ENCODE measurements at places on chromosomes 4 and X.

- no peak for DNase-seq
These were observed 1958.7 kb upstream of the IGFBP7 start for GRCh38 chr4:59068722-59069418.

GRCh38 chr4:6423575-6423974 is 48.8 kb downstream of the PPP2R2C start:
- DNase-seq, result no peak

GRCh38 chr4:153246446-153247115 is 42.3 kb downstream of the TRIM2 start:
- no peak for DNase-seq

DNA sequence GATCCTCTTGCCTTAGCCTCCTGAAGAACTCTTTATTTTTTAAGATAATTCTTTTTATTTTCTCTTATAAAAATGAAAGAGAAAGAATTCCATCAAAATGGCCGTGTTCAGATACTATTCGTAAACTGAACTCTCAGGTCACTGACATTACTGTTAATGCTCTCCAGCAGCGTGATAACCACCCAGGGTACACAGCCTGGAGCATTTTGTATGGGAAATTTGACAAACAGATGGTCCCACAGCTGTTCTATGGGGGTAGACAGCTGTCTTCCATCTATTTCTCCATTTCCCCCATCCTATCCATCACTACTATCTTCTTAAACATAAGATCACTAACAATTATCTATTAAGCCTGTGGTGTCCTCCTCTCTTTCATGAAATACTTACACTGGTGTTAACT is 47.8 kb downstream of the SYNPO2 start:
- DNase-seq, result no peak

DNA sequence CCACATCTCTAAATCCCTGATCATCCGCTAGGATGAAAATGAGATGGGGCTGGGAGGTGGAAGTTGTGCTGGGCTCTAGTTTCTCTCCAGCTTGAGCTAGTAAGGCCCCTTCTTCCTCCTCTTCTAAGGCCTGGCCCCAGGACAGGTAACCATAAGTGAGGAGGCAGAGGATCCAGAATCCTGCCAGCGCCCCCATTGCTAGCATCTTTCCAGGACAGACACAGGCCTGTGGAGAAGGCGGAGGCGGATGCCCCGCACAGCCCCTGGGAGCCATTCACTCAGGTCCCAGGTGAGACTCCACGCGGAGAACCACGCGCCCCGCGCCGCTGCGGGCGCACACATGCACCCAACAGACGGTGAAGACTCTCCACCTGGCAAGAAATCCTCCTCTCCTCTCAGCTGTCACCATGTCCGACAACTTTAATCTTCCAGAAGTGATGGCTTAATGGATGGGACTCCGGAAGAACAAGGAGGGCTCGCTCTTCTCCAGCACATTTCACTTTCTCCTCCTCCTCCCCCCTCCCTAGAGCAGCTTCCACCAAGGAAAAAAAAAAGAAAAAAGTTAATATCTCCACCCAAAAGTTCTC is 793 bp downstream of the ARSJ start:
- no peak for DNase-seq

GRCh38 chrX:11739776-11740175 is 18.3 kb upstream of the MSL3 start:
- DNase-seq, result no peak

DNA sequence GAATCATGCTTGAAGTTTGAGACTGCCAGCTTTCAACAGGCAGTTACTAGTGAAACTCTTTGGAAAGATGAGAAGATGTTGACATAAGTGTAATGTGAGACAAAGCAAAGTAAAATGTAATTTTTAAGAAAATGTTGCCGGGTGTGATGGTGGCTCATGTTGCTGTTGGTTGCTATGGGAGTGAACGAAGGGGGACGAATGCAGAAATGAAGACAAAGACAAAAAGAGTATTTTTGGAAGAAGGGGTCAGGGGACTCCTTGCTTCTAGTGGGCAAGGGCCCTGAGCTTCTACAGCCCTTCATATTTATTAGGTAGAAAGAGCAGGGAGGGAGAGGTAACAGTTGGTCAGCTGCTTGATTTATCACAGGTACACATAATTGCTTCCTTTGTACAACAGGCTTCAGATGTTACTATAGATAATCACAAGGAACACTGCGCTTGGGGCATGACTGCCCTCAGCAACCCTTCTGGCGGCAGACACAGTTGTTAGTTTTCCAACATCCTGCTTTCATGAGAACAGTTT is 11.9 kb upstream of the UGDH start:
- peak; percentile 11 for DNase-seq

DNA sequence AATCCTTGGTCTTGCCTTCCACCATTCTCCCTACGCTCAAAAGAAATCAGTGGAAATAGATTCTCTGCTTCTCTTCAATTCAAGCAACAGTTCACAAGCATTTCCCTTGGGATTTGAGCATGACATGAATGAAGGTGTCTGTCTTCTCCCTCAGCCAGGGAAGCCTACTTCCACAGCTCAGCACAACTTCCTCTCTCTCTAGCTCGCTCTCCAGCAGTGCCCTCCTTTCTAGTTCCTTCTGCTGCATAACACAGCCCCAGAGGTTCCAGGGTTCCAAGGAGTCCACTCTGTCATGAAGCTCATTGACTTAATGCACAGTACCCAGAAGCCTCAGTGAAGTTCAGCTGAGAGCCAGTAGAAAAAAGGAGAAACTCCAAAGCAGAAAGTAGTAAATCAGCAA is 81.3 kb downstream of the PLS3 start:
- DNase-seq, result no peak

GRCh38 chr4:154490583-154491340 is 837 bp downstream of the DCHS2 start:
- DNase-seq, result no peak

GRCh38 chr4:79831701-79832514 is 241.1 kb downstream of the ANTXR2 start:
- no peak for DNase-seq

DNA sequence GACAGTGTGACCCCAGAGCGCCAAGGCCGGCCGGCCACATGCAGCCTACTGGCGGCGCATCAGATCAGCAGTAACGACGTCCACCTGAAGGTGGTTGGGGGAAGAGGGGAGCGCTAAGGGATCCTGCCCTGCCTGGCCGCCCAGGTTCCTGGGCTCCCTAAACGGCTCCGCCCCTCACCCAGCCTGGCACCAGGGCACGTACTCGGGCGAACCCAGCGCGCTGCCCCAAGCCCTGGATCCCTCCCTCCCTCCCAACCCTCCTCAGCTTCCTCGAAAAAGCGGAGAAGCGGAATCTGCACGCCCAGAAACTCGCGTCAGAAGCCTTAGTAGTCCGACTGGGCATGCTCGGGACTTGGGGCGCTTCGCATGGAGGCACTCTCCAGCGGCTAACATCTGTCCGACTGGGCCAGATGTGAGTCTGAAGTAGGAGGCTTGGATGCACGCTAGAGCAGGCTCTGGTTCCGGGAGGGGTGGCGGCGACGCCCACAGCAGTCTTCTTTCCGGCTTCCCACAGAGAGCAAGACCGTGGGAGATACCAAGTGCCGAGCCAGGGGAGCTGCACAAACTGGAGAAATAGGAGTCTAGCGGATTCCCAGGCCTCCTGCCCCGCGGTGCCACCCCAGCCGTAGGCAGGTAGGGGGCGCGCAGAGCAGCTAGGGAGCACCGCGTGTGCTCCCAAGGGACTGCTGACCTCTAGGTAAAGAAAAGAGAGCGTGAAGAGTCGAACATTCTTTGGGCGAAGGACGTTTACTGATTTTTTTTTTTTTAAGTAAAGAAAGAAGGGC is 114.3 kb upstream of the TEX13C start:
- DNase-seq, result peak; percentile 76
